ENCODE measurements at places on chromosomes 7 and 10.

DNA sequence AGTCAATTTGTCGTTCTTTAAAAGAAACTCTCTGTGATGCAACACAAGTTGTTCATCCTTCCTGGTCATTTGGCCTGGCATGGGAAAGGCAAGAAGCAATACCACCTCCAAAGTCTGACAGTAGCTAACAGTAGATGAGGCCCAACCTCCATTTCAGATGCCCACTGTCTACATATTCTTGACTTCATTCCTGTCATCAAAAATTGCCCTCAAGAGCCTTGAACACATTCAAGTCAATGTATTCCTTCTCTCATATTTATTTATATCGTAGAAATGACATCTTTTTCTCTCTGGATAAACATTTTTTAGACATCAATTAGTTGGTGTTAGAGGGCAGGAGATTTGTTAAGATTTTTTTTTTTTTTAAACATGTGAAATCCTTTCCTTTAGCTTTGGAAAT is 33.7 kb downstream of the ABLIM1 start:
- no peak for DNase-seq

- no peak for DNase-seq
These were observed 35.0 kb upstream of the SRI start for GRCh38 chr7:88254721-88255424.

GRCh38 chr7:94532676-94533075 is 23.1 kb downstream of the CASD1 start:
- no peak for DNase-seq

GRCh38 chr10:51894771-51895578 is 195.6 kb upstream of the CSTF2T start:
- no peak for DNase-seq

- DNase-seq: no peak
These were observed 46.5 kb downstream of the ZMIZ1 start for GRCh38 chr10:79115302-79115701.

DNA sequence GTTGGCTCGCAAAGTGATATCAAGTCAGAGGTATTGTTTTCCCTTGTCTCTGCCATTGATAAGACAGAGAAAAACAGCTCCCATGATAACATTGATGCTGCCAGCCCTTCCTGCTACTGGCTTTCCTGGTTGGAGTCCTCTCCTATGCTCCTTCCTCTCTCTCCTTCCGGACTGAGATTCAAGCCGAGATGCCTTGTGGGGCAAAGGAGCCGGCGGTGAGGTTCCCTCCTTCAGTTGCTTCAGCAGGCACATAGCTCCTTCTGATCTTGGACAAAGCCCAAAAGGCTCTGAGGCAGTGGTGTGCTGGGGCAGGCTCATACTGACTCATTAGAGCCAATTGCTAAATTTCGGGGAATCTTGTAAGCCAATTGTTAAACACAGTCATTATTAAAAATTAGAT is 8.8 kb upstream of the ZCCHC24 start:
- no peak for DNase-seq

DNA sequence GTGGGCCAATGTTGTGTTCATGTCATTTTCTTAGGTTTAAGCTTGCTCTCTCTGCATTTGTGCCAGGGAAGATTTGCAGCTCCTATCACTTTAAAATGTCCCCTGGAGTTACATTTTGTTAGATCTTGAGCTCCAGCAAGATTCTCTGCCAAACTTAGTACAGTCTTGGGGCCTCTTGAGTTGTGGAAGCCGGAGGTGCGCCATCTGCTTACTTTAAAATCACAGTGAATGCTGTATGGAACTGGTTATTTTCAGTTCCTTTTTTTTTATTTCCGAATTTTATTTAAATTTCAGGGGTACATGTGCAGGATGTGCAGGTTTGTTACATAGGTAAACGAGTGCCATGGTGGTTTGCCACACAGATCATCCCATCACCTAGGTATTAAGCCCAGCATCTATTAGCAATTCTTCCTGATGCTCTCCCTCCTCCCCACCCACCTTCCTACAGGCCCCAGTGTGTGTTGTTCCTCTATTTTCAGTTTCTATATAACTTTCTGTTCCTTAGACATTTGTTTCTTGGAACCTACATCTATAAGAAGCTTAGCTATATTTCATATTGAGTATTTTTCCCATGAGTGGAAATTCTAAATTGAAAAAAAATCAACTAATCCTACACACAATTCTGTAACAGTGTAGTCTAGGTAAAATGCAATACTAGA is 114.4 kb upstream of the CREB5 start:
- no peak for DNase-seq

- DNase-seq: no peak
These were observed 27.3 kb downstream of the RAB18 start for GRCh38 chr10:27531336-27531847.

- DNase-seq: no peak
These were observed 32.5 kb downstream of the C7orf33 start for GRCh38 chr7:148622887-148623585.

DNA sequence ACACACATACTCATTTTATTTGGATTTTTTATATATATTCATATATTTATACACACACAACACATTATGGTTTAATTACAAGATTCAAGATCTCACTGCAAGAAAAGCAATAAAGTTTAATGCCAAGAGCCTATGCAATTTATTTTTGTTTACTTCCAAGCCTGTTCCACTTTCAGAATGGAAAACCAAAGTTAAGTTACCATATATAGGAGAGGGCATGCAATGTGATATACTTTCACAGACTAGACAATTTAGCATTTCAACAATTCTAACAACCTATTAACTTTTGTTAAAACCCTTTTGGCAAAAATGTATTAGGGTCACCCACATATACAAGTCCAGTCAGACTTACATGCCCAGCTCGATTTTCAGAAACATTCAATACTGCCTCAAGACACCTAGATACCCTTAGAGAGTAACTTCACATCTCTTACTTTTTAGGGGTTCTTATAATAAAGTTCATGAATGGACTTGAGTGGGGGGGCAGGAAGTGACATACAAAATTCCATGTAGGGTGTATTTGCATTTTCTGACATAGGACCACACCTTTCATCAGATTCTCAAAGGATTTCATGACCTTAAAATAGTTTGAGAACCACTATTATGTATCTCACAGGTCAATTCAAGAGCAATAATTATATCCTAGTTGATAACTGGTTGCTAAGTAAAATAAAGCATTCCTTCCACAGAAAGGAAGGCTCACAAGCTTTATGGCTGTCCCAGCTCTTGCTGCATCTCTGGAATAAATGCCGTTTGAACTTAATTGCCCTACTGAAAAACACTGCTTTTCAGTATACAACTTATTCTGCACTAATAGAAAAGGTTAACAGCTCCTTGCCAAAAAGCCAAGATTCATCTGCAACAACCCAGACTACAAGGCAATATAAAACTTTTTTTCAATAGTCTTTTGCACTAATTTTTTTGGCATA is 2.5 kb downstream of the P4HA1 start:
- no peak for DNase-seq

DNA sequence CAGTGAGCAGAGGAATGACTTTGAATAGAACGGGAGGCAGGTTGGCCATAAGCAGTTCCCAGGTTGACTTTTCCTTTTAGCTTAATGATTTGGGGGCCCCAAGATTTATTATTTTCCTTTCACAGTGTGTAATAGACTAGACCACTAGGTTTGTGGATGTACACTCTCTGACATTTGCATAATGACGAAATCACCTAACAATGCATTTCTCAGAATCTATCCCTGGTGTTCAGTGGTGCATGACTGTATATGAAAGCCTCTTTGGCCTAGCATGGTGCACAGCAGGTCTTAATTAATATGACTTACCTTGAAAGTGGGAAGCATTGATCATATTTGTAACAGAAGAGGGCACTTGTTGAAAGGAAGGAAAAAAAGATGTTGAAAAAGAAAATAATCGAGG is 761.9 kb downstream of the TYW1 start:
- no peak for DNase-seq

GRCh38 chr7:41205600-41205999 is 497.3 kb downstream of the INHBA start:
- DNase-seq: no peak
